ENCODE measurements at places on chromosomes 16 and 17. TPM values are rescaled to one million over a fixed set of nuclear protein-coding genes. Genes with fewer than 3 reads are reported as not detected.

The PITPNM3 gene
- 7.3 TPM for total RNA-seq

GRCh38 chr17:74858672-74859458, 820 bp downstream of the GRIN2C start:
- peaks cover 19% of the 10 kb centered on the region for H3K36me3 ChIP-seq
- no peak overlapping the region for H3K4me3 ChIP-seq
- DNase-seq, result no peak
- peaks cover 39% of the 10 kb centered on the region for H3K4me1 ChIP-seq
- H3K27me3 ChIP-seq, result peaks cover 72% of the 10 kb centered on the region
- H3K27ac ChIP-seq, result no peak overlapping the region

DNA sequence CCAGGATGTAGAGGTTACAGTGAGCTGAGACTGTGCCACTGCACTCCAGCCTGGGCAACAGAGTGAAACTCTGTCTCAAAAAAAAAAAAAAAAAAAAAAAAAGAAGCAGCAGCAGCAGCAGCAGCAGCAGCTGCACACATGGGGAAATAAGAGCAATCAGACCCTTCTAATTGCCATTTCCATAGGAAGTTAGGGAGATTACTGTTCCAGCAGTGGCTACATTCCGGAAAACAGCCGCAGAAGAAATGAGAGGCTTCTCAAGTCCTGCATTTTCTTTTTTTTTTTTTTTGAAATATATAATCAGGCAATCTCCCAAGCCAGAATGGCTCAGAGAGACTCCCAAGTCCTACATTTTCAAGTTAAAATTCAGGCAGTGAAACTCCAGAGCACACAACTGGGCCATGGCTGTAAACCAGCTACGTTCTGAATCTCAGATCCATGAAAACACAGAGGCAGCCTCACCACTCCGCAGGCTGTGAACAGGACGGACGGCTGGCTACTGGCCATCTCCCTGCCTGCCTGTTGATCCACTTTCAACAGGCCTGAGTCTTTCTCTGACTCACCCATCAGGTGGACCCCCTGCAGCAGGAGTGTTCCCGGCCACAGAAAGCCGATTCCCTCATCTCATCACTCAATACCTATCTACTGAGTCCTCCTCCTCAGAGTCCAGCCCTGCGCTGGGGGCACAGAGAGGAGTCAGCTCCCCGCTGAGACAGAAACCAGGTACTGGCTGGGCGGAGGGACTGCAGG, 15.0 kb downstream of the TRPV1 start:
- no peak overlapping the region for H3K27ac ChIP-seq
- peaks cover 58% of the 10 kb centered on the region for H3K36me3 ChIP-seq
- no peaks in the 10 kb centered on the region for H3K27me3 ChIP-seq

The ACSM2A gene
- total RNA-seq, result 0.11 TPM

- H3K36me3 ChIP-seq, result peaks cover 14% of the 10 kb centered on the region
- DNase-seq, result no peak
Measured at GRCh38 chr17:40319651-40320540, 10.9 kb downstream of the RARA start.

DNA sequence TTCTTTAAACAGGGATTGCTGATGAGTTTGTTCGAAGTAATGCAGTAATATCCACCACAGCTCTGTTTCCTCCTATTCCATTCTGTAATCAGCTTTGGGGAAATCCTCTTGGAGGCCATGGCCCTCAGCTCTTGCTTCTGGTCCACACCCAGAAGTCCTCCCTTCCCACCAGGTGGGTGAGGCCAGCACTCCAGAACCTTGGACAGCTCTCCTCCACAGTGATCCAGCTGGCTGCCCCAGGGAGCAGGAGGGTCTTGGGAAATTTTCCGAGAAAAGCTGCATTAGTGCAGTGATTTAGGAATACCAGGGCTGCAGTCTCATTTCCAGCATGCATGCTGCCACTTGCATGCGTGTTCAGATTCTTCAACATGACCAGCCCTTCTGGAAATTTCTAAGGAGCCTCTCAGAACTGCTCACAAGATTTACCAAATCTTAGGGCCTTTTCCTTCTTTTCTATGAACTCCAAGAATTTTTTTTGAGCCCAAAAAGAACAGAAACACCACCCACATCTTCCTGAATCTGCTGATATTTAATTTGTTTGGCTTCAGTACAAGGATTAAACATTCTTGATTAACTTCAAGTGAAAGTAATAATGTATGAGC, 4.2 kb downstream of the SMPD3 start:
- no peak overlapping the region for H3K4me3 ChIP-seq
- no peaks in the 10 kb centered on the region for H3K36me3 ChIP-seq
- no peak for DNase-seq
- peaks cover 9% of the 10 kb centered on the region for H3K27me3 ChIP-seq
- H3K4me1 ChIP-seq, result peaks cover 28% of the 10 kb centered on the region
- H3K27ac ChIP-seq, result no peak overlapping the region

DNA sequence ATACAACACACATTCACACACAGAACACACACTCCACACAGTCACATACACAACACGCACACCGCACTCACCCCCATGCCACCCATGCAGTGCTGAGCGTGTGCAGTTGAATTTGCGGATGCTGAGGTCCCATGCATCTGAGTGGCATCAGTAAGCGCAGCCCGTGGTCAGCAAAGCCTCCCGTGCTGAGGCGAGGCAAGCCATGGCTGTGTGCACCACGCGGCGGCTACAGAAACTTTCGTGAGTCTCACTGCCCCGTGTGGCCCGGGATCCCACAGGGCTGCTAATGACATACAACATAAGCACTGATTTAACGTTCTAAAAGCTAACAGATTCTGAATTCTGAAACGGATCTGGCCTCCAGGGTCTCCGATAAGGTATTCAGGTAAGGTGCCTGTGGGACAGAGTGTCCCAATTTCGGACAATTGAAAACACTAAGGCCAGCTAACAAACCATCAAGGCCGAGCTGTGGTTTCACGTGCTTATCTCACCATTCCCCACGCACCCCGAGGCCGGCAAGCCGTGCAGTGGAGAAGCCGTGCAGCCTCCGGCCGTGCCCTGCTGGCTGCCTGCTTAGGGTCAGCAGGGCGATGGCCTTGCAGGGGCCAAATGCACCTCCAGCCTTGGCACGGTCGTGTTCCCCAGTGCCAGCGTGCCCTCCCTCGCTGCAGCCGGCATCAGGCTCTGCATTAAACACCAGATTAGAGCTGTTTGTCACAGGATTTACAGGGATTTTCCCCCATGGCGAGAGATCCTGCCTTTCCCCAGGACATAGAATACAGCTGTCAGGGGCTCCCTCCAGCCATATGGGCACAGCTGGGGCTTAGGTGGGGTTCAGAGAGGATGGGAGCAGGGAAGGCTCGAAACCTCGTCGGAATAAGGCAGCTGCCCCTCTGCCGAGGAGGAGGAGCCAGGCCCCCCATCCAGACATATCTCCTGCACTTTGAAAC, 191.7 kb downstream of the C16orf95 start:
- peaks cover 33% of the 10 kb centered on the region for H3K4me1 ChIP-seq
- no peaks in the 10 kb centered on the region for H3K27me3 ChIP-seq
- H3K27ac ChIP-seq, result peak overlapping the region; percentile 25
- H3K4me3 ChIP-seq, result no peak overlapping the region

DNA sequence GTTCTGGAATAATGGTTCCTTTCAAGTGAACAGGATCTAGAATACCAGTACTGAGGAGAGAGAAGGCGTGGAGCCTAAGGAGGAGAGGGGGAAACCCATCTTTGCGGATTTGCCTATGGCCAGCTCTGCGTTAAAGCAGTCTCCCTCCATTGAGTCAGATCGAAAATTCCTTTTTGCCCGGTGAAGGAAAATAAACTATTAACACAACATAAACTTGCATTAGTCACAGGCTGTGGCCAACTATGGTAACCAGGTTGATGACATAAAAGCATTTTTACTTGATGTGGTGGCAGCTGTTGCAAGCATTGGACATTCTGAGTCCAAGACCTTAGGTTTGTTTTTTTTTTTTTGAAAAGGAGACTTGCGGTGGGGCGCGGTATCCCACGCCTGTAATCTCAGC, 8.9 kb downstream of the LDAF1 start:
- H3K27ac ChIP-seq, result no peak overlapping the region
- H3K27me3 ChIP-seq, result no peaks in the 10 kb centered on the region
- no peaks in the 10 kb centered on the region for H3K4me1 ChIP-seq
- no peak overlapping the region for H3K4me3 ChIP-seq
- peaks cover 9% of the 10 kb centered on the region for H3K36me3 ChIP-seq

The PYY gene
- total RNA-seq, result not detected

DNA sequence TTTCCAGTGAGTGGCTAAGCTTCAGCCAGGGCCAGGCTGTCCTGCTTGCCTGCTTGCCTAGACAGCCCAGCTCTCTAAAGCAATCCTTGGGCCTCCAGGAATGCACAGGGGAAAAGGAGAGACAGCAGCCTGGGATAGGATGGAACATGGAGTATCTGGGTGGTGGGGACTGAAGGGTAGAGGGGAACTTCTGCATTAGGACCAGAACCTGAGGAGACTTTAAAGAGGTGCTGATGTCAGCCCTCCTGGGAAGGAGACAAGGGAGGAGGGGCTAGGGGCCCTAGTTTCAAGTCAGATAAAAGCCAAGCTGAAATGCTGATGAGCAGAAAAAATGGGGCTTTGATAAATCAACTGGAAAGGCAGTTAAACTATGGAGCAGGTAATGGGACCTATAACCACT, 1.8 kb downstream of the HOXB7 start:
- H3K27ac ChIP-seq, result peak overlapping the region; percentile 99
- peaks cover 44% of the 10 kb centered on the region for H3K4me1 ChIP-seq
- peaks cover 23% of the 10 kb centered on the region for H3K36me3 ChIP-seq
- DNase-seq, result no peak

The CBFA2T3 gene
- total RNA-seq, result 4.4 TPM

The CDIP1 gene
- 29.3 TPM for total RNA-seq

All from spinal cord (tissue), 10 donors.